ENCODE measurements at places on chromosomes 5 and 9.

DNA sequence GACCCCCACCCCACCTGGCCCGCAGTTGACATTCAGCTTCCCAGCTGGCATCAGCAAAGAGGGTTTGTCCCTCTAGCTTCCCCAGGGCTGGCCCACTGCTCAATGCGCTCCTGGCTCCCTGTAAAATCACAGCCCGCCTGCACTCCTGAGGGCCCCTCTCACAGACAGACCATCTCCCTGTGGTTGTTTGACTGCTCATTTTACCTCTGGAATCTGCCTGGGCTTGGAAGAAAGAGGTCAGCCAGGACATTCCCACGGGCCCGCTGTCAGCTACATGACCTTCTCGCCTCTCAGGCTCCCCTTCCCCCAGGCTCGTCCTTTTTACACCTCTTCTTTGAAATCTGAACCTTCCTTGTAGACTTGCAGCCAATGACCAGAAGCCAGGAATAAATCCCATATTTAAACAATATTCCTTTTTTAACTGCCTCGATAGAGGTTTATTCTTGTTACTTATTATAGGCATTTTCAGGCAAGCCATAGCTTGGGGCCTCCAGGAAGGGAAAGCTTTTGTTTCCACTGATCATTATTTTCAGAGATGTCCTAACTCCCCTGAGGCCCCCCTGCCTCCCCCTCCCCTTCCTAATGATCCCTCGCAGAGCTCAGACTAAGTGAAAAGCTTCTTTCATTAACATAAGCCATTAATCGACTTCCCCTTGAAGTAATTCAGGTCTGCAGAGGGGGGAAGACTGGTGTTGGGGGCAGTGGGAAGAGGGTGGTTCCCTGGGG lies 76.3 kb upstream of the IQGAP2 start:
- DNase-seq, result no peak

GRCh38 chr9:76893395-76893932 lies 12.4 kb downstream of the PRUNE2 start:
- DNase-seq, result no peak

DNA sequence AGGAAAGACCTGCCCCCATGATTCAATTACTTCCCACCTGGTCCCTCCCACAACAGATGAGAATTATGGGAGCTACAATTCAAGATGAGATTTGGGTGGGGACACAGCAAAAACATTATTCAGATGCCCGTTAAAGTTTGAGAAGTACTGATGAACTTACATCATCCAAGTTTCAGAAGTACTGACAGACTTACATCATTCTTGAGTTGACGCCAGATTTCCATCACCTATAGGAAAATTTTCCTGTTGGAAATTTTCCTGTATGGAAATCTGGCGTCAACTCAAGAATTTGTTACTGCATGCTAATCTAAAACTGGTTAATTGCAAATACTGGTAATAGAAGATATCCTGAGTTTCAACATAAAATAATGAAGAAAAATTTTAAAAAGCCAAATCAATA lies 975.9 kb downstream of the MAT2B start:
- no peak for DNase-seq

DNA sequence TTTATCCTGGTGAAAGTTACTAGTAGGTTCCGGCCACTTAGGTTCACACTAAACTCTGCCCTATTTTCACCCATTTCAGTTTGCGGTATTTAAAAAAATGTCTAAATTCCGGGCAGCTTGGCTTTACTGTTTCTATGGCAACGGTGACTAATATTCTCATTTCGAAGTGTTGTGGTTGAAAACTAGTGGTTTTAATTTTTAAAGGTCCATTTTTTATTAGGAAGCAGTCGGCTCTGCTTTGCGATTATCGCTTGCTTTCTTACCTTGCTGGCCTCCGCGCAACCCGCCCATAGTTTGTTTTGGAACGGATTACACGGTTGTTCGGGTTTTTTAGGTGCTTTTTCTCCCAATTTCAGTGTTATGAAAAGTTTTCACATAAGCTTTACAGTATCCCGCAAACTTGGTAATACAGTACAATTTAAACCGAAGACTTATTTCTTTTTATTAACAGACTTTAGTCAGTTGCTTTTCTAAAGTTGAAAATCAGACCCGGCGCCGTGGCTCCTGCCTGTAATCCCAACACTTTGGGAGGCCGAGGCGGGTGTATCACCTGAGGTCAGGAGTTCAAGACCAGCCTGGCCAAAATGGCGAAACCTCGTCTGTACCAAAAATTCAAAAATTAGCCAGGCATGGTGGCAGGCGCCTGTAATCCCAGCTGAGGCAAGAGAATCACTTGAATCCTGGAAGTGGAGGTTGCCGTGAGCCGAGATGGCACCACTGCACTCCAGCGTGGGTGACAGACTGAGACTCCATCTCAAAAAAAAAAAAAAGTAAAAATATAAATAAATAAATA lies 1.6 kb downstream of the KDM4C start:
- DNase-seq, result peak; percentile 29

DNA sequence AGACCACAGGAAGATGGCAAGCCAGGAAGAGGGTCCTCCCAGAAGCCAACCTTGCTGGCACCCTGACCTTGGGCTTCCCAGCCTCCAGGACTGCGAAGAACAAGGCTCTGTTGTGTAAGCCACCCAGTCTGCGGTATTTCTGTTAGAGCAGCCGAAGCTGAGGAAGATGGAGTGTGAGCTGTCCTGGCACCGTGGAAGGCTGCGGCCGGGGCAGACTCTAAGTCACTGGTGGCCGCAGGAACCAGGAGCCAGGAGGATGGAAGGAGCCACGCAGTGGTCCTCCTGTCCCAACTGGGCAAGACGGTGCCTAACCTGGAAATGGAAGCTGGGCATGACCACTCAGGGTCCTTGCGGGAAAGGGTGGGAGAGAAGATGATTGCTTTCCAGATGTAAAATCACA lies 89.1 kb downstream of the ZNF354C start:
- DNase-seq, result no peak

DNA sequence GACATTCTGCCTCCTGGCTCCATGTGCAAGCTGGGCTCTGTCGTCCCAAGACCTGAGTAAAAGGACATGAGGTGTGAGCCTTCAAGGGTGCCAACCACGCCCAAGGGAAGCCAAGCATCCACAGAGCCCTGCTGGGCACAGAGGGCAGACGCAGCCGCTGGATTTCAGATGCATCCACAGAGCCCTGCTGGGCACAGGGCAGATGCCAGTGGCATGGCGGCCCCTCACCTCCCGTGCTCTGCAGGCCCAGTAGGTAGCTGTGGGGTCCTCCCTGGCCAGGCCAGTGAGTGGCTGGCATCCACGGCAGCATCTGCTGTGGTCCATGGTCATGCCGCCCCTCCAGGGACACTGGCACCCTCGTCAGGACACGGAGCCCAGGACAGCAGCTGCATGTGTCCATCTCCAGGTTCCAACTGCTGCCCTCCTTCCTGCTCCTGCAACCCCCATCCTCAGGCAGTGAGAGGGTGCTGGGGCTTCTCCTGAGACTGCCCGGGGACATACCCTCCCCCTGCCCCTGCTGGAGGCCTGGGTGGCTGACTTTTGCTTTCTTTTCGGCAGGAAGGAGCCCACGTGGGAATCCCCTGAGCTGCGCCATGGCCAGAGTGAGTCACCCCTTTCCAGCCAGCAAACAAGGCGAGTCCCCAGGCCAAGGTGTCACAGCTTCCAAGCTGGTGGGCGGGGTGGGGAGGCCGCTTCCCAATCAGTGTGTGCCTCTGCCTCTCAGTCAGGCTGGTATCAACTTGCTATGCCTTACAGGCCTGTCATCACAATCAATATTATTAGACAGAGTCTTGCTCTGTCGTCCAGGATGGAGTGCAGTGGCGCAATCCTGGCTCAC lies 4.0 kb upstream of the TRAF2 start:
- peak; percentile 68 for DNase-seq

DNA sequence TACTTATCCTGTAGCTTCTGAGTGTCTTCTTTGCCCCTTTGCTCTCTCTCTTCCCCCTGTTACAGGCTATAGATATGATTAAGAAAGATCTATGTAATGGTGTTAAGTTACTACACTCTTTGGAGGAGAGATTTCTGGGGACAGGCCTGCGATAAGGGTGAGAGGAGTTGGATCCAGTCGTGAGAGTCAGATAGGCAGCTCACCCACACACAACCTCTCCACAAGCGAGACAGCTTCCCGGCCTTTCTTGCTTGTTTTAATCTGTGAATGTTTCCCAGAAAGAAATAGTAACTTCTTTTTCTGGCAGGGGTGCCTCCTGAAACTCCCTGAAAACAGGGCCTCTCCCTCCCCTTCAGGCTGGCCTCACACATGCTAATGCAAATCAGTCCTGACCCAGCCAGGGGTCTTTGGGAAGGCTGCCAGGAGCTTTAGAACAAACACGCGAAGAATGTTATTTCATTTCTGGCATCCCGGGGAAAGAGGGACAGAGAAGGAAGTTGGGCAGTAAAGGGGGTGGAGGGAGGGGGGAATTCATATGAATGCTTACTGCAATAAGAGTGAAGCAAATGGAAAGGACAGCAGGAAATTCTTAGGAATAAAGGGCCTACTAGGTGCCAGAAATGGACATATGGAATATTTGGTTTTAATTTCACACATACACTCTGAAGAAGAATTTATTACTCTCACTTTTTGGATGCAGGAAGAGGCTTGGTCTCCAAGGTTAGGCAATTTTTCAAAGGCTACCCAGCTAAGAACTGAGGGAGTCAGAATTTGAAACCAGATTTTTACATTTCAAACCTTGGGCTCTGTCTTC lies 215.8 kb upstream of the TRIM32 start:
- no peak for DNase-seq

DNA sequence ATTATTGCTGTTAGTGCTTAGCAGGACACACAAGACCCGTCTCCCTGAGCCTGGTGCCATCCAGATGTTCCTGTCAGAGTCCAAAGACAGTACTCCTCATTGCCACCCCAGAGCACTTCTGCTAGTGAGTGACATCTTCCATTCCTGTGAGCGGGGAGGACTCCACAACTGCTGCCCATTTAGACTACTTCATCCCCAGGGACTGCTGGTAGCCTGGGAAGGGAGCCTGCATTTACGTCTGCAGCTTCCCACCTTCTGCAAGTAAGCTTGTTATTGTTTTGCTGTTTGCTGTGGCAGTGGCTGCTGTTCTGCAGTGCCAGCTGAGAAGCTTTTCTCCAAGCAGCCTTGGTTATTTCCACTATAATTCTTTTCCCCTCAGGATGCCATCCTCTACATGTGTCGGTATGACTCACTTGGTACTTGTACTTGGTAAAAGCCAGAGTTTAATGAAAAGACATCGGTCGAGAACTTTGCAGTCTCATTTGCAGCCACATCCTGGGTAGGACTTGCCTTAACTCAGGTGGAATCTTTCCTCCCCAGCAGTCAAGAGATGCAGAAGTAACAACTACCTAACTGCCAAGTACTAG lies 10.6 kb upstream of the MAP1B start:
- no peak for DNase-seq

- no peak for DNase-seq
Observed at GRCh38 chr5:123007182-123007581, 29.3 kb downstream of the PPIC start.

- no peak for DNase-seq
Observed at GRCh38 chr9:21082671-21083070, 4.9 kb upstream of the IFNB1 start.

DNA sequence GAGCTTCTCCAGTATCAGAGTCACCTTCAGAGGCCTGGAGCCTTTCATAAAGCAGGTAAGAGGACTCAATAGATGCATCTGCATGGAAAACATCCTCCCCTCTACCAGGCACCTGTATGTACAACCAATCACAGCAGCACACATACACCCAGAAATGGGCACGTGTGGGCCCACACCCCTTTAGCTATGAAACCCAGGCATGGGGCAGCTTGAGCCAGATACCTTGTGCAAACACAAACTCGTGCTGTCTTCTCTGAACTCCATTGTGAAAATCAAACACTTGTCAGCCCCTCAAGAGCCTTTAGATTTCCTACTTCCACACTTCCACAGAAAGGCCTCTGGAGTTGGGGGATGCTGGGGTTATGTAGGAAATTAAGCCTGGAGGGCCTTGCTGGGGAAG lies 1.1 kb upstream of the CSF2 start:
- no peak for DNase-seq

GRCh38 chr9:76761448-76761847 lies 2.8 kb upstream of the PCA3 start:
- no peak for DNase-seq
